ENCODE measurements at places on chromosomes 11 and 22.

GRCh38 chr22:32660292-32660691 is 141.2 kb upstream of the TIMP3 start:
- peak; percentile 77 for DNase-seq

- no peak for DNase-seq
These were observed 6.1 kb upstream of the CXCR5 start for GRCh38 chr11:118877487-118878162.

GRCh38 chr22:44068422-44069191 is 44.5 kb downstream of the PARVB start:
- DNase-seq: peak; percentile 88

DNA sequence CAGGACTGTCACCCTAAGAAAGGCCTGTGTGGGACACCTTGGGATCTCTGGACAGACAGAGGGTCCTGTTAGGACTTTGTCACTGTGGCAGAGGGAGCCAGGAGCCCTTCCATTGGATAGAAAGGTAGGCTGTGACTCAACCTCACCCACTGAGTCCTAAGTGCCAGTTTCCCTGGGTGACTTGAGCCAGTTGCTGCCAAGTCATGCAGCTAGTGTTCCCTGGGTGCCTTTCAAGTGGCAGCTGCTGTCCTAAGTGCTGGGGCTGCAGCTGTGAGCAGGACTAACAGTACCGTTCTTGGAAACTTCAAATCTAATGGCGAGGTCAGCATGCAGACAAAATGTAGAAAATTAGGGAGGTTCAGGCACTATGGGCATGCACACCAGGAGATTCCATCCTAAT is 393.7 kb downstream of the TMEM135 start:
- no peak for DNase-seq

- DNase-seq: no peak
These were observed 87.8 kb upstream of the GALNT18 start for GRCh38 chr11:11709447-11710239.

DNA sequence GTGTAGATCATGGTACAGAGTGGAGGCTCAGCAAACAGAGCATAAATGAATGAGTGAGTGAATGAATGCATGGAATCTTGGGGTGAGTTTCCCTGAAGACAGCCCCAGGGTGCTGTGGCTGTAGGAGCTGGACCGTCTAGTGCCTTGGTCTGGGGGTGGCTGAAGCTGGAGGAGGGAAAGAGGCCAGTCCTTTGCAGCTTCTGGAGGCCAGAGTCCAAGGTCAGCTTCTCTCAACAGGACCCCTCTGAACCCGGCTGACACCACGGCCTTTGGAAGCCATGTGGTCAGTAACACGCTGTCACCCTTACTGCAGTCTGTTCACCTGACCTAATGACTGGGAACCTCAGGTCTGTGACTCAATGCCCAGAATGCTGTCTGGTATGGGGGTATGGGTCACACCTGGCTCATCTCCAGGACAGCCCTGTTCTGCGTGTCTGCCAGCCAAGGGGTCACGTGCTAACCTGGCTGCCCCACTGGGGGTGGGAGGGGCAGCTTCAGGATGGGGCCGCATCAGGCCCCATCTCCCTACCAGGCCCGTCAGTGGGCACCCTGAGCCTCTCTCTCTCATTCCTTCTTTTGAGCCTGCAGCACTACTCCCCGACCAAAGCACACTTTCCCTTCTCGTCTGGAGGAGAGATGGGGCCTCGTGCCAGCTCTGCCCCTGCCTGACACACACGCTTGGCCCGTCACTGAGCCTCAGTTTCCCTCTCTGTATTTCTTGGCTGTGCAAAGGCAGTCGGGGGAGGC is 24.1 kb upstream of the CHKA start:
- no peak for DNase-seq

- DNase-seq: no peak
These were observed 59.4 kb upstream of the CHRM4 start for GRCh38 chr11:46450846-46451477.

DNA sequence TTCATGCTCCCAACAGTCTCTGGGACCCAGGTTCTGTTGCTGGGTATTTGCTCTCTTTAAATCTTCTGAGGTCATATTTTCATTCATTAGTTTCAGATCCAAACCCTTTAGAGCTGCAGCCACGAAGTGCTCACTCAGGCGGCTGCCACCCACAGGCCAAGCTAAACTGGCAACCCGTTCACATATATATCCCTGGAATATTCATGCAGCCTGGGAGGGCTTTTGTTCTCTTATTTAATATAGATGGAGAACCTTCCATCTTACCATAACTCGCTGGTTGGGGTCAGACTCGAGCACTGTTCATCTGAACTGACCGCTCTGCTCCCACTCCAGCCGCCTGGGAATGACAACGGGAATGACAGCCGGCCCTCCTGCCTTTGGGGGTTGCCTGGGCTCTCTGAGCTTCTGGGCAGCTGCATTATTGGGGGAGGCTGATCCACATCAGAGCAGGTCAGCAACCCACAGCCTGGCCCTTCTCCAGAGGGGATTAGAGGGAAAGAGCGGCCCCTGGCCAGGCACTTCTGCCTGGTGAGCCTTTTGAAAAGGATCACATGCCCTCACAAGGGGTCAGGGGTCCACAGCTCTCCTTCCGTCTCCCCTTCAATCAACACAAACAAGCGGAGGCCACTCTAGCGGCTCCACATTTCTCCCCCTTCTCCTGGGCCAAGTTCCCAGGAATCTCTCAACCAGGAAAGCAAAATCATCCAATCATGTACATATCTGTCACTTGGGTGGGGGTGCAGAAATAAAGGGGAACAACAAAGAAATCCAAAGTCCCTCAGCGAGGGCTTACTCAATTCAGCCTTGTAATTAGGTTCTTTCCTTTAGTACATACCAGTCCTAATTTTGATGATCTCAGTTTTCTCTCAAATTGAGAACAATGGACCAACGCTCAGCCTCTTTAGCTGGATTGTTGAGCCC is 11.8 kb downstream of the TMEM184B start:
- DNase-seq: no peak

- no peak for DNase-seq
These were observed 51.6 kb upstream of the DEUP1 start for GRCh38 chr11:93278976-93279375.

DNA sequence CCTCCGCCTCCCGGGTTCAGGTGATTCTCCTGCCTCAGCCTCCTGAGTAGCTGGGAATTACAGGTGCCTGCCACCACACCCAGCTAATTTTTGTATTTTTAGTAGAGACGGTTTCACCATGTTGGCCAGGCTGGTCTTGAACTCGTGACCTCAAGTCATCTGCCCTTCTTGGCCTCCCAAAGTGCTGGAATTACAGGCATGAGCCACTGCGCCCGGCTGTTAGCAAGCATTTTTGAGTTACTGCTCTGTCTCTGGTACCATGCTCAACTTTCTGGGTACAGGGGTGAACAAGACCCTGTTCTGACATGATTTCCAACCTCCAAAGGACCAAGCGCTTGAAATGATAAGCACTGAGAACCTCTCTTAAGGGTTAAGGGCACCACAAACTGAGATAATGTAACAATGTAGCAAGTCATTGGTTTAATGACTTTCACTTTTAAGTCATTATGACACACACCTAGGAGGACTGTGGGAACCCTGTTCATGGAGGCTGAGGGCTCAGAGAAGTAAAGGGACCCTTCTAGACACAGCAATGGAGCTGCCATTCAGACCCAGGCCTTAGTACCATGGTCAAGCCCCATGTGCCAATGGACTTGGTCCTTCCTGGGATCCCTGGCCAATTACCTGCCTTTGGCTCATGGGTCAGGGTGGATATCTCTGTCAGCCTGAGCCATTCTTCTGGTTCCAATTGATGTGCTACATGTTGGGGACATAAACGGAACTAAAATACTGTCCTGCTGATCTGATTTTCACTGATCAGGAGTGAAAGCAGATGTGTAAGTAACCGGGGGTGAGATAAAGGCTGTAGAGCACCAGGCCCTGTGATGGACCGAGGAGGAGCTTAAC is 11.6 kb downstream of the SLC3A2 start:
- DNase-seq: no peak

DNA sequence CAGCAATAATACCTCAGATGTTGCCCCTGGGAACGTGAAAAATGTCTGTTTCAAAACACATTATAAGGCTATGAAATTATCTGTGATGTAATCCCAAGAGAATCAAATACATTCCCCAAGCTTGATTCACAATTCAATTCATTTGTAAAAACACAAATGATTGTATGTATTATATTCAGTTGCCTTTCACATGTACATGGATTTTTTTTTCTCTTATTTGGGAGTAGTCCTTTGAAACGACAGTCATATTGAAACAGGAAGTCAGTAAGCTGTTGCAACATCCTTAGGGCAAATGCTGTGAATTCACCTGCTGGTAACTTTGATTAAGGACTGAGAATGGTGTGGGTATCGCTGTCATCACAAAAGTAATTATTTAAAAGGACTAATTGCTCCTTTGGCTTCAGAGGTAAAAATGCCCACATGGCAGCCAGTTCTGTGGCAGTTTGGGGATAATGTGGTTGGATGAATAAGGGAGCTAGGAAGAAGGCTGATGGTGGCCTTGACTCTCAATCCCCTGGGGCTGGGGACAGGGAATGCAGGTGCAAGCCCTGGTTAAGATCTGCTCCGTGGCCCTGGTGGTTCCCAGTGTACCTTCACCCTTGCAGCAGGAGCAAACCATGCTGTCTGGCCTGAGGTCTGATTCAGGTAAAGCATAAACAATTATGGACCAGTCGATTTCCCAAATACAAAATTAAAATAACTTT is 13.2 kb downstream of the EHF start:
- DNase-seq: peak; percentile 87

DNA sequence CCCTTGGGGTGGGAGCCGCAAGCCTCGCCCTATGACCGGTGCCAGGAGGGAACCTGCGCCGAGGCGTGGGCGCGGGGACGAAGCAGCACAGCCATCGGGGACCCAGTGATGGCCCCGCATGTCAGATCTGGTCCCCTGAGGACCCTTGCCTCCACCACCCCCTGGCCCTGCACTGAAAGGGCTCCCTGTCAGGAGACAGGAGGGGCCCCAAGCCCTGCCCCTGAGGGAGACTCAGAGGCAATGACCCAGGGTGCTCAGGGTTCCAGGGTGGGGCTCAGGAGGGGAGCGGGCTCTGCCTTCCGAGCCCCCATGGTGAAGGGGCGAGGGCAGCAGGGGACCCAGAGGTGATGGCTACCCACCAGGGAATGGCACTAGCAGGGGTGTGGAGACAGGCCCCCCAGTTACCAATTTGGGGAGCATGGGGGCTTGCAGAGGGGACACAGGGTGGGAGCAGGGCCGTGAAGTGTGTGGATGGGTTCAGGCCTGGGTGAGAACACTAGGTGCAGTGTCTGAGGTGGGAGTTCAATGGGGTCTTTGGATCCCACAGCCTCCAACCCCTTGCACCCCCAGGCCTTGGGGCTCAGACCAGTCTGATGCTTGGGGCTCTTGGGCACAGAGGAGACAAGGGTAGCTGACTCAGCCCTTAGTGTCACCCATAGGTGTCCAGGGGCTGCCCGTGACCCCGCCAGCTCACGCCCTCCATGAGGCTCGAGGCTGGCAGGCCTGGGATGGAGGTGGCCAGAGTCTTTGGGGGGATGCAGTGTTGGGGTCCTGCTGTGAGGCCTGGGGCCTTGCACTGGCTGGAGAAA is 499 bp downstream of the LRRC56 start:
- no peak for DNase-seq

DNA sequence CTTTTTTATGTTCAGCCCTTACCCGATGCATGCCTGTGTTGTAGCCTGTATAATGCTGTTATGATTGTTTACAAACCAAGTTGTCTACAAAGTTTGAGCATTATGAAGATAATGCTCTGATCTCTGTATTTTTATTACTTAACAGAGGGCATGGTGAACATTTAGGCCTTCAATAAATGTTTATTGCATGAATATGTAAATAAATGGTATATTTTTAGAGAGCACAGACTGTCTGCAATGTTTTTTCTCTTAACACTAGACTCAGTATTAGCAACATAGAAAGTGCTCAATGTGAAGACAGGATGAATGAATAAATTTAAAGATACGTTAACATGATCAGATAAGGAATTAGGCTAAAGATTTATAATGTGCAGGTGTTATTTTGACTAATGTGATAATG is 130.9 kb downstream of the UVRAG start:
- no peak for DNase-seq

GRCh38 chr11:123080015-123080414 is 18.1 kb upstream of the HSPA8 start:
- DNase-seq: no peak

DNA sequence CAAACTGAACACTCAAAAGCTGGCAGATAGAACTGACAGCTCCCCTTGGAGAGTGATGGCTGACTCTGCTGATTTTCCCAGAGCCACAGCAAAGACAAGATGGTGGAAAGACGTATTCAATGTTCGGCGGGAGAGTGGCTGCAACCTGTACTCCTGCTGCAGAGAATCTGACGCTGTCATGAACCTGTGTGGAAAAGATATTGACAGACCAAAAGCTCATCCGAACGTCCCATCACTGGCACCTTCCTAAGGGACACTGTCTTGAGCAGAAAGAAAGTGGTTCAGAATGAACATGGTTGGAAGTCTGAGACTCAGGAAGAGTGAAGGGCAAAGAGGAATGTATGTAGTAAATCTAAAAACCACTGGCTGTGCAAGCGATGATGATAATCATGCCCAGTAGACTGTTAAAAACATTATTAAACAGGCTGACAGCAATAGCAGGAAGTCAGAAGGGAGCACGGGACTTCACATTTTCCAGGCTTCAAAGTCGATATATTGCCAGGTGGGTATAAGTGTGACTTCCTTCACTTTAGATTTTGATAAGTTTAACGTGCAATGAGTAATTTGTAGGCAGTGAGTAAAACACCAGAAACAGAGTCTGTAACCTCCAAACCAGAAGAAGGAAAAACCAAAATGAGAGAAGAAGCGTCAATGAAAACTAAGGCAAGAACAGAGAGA is 6.2 kb upstream of the IL17REL start:
- DNase-seq: no peak

GRCh38 chr11:19218216-19218615 is 16.4 kb upstream of the CSRP3 start:
- DNase-seq: no peak

GRCh38 chr11:114433376-114433775 is 5.9 kb upstream of the REXO2 start:
- no peak for DNase-seq

DNA sequence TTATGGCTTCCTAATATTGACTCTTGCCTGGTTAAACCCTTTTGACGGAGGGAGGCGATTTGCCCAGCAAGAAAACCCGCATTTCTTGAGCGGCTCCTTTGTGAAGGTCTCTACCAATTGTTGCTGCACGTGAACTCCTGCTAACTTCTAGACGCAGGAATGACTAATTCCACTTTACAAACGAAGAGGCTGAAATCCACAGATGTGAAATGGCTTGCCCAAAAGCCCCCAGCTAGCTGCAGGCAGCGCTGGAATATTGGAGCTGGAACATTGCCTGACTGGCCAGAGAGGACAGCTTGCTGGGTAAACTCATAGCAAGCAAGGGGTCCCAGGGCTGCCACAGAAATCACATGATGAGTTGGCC is 542 bp downstream of the GCAT start:
- DNase-seq: peak; percentile 33

DNA sequence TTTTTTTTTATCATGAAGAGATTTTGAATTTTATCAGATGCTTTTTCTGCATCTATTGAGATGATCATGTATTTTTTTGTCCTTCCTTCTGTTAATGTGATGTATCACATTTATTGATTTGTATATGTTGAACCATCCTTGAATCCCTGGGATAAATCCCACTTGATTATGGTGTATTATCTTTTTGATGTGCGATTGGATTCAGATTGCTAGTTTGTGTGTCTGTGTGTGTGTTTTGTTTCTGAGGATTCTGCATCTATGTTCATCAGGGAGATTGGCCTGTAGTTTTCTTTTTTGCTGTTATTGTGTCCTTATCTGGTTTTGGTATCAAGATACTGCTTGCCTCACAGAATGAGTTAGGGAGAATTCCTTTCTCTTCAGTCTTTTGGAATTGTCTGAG is 52.6 kb downstream of the KCNQ1OT1 start:
- DNase-seq: no peak

All from MV-4-11 (cell line).